ENCODE measurements at places on chromosomes 3 and 15.
A peak's percentile ranks its signal among the peaks of the same experiment; 100 is the strongest.

DNA sequence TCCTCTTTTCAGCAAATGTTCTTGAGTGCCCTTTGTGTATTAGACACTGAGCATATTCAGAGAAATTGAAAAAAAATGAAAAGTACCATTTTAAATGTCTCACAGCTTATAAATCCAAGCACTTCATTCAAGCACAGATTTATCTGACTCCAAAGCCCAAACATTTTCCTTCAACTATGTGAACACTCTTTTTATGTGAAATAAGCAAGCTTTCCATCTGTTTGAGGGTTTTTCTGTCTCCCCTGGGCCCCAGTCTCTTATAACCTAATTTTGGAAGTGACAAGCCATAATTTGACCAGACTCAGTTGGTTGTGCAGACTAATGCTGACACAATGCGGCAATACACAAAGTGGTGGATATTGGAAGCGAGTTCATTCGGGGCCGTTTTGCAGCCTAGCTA lies 170.3 kb downstream of the CNTN6 start:
- no peak for DNase-seq

DNA sequence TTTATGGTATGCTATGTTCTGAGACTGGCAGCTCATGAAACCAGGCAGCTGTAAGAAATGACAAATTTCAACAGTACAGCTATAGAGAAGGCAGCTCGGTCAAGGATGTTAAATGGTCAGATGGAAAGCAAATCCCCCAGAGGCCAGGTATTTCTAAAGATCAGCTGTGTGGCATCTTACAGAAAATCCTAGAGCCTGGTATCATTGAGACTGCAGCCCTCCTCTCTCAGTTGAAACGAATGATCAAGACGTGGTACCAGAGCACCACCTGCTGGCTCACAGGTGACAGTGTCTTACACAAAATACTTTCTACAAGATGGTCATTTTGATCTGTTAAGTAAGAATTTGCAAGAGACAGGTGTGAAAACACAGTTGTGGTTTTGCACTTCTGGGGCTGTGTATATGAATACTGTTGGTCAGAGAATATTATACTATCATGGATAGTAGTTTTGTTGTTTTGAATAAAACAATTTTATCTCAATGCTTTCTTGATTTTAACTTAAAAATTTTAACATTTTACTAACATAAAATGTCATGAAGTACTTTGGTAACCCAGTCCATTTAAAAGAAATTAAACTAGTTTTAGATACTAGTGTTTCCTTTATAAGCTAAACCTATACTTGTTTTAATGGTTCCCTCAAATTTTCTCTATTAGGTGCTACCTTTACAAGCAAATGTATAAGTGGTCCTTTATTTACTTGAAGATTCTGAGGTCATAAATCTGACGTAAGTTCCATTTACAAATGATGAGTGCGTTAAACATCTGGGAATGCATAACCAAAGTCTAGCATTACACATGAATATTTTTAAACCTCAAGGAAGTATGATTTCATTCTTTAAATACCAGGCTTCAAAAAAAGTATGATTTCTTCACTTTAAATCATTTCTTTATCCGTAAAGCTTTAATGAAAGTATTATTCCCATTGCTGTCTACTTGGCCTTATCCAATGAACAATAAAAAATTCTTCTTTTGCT lies 121.8 kb downstream of the PDZRN3 start:
- peak; percentile 46 for DNase-seq

DNA sequence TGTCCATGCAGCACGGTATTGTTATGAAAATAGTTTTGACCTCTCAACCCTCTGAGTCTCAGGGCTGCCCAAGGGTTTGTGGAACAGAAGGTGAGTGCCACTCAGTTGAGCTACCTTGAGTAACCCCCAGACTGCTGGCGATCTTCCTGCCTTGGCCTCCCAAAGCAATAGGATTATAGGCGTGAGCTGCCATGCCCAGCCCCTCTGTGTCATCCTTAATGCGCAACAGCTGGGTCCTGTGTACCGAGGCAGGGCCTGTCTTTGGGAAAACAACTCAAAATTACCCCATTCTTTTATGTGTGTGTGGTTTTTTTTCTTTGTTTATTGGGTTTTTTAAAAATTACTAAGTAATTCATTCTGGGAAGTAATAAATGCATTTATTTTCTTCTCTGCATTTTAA lies 78.3 kb upstream of the TPM1 start:
- DNase-seq, result no peak

DNA sequence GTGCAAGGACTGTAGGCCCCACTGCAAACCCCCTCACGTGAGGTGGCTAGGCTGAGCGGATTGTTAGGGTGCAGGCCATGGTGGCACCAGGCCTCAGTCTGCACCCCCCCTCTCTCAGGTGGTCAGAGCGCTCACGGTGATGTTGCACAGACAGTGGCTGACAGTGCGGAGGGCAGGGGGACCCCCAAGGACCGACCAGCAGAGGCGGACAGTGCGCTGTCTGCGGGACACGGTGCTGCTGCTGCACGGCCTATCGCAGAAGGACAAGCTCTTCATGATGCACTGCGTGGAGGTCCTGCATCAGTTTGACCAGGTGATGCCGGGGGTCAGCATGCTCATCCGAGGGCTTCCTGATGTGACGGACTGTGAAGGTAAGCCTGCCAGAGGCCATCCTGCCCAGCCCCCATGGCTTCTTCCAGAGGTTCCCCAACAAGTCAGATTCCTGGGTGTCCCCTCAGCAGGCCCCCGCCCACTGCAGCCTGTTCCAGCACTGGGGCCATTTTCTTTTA lies 18.2 kb downstream of the ATRIP start:
- no peak for DNase-seq

- no peak for DNase-seq
Measured at GRCh38 chr15:38486936-38487335, 33.0 kb downstream of the FAM98B start.

GRCh38 chr3:8442993-8443650 lies 58.5 kb upstream of the LMCD1 start:
- DNase-seq, result no peak

DNA sequence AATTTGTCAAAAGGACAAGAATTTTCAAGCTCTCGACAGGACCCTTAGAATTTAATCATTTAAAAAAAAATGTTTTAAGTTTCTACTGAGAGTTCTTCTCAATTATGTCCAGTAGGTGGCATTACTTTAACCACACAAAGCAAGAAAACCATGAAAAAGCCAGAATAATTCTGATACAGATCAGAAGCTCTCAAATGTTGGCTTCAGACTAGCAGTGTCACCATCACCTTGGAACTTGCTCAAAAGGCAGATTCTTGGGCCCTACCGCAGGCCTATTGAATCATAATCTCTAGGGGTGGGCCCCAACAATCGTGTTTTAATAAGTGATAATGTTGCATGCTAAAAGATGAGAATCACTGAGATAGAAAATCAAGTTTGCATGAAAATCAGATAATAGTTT lies 99.5 kb upstream of the KCNMB2 start:
- no peak for DNase-seq

GRCh38 chr3:31247850-31248562 lies 284.7 kb upstream of the STT3B start:
- DNase-seq, result no peak

- peak; percentile 26 for DNase-seq
Measured at GRCh38 chr15:60912984-60913697, 316.0 kb downstream of the RORA start.

DNA sequence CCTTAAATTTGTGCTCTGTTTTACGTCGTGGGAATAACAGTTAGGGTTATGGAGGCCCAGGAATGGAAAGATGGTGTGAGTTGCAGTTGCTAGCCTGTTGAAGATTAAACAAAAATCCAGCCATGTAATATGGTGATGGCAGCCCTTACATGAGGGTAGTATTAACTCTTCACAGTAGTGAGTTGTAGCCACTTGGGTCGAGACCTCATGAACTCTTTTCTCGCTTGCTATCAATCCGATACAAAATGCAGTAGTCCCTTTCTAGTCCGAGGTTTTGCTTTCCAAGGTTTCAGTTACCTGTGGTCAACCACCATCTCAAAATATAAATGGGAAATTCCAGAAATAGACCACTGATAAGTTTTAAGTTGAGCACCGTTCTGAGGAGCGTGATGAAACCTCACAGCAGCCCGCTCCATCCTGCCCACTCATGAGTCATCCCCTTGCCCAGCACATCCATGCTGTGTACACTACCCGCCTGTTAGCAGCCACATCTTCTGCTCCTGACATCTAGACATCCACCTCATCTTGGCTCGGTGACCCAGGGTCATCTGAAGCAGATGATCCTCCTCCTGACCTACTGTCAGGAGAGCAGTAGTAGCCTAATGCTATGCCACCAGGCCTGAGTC lies 177.9 kb downstream of the CDIN1 start:
- DNase-seq, result no peak

DNA sequence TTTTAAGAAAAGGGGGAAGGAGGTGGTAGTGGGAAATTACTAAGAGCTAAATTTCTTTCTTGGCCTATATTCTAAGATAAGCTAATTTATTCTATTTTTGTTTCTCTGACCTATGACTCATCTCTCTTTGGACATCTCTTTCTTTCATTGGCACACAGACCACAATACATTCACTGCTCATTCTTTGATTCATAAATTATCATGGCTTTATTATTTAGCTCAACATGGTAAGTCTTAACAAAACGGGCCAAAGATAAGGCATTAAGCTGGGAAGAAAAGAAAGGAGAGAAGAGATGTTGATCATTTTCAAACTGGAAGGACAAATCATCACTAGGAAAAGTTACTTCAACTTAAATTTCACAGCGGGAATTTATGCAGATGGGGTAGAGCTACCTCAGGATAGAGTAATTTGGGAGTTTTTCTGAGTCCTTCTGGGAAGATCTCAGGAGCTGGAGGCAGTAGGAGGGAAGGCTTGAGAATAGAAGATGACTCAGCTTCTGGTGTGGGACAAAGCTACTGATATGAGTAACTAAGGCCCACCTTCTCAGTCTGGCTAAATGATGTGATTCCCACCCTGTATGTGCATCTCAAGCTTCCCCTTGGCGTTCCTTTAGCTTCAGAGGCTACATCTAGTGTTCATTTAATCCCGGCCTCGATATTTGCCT lies 7.5 kb upstream of the ALCAM start:
- DNase-seq, result no peak

DNA sequence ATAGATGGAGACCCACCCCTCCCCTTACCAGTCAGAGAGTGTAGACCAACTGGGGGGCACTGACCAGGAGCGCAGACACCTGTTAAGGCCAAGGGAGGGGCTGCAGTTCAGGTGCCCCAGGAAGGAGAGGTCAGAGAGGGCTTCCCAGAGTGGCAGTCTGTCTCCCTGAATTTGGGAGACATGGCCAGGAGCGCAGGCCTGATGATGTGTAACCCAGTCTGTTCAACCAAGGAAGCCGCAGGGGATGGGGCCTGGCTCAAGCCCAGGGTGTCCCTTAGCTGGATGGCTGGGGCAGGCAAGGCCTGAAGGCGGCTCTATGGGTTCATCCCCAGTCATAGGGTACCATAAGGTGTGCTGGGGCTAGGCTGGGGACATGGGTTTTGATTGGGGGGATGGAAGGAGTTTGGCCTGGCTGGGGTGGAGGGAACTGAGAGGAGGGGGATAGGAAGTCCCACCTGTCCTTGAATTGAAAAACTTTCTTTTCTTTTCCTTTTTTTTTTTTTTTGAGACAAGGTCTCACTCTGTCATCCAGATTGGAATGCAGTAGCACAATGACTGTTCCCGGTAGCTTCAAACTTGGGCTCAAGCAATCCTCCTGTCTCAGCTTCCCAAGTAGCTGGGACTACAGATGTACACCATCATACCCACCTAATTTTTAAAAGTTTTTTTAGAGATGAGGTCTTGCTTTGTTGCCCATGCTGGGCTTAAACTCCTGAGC lies 75.7 kb downstream of the SMAD6 start:
- no peak for DNase-seq

- DNase-seq, result no peak
Measured at GRCh38 chr15:94353488-94353820, 122.1 kb downstream of the MCTP2 start.

- DNase-seq, result no peak
Measured at GRCh38 chr3:31762888-31763351, 218.1 kb downstream of the OSBPL10 start.

DNA sequence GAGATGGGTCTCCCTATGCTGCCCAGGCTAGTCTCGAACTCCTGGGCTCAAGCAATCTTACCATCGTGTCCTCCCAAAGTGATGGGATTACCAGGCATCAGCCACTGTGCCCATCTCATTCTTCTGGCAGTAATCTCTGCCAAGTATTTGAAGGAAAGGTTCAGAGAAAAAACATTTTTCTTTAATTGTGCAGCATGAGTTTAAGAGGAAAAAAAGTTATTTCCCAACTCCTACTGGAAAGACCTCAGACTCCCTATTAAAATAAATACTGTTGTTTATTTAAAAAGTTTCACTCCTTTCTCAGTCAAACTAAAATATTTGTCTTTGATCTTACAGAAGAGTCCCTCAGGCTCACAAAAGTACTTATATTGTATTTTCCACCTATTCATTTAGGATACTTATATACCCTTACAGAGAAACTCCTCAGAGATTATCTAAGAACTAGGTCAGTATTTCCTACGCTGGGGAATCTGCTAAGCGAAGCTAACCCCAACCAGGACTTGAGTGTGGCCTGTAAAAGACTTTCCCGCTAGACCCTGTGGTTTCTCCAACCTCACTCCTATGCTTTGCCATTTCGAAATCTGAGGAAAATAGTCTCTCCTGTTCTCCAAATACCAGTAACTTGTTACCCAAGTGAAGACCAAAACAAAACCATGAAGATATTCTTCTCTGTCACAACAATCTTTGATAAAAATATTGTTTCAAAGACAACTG lies 28.7 kb downstream of the WWTR1 start:
- no peak for DNase-seq

GRCh38 chr3:94626573-94626972 lies 563.7 kb downstream of the NSUN3 start:
- no peak for DNase-seq

GRCh38 chr15:63389902-63390670 lies 8.4 kb upstream of the CA12 start:
- no peak for DNase-seq

DNA sequence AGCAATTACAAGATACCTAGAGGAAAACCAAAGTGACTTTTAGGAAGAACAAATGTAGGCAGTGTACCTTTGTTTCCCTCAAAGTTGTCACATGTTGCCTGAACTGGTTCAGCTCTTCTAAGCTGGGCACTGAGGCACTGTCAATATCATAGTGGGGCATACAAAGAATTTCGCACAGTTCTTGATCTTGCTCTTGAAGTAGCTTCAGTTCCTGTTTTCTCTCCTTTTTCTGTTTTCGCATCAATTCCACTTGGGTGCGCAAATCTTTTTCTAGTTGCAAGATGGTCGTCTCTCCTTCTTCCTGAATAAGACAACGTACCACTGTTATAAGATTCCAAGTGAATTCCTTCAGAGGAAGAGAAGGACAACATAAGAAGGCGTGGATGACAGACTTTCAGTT lies 12.7 kb downstream of the PRC1 start:
- no peak for DNase-seq

DNA sequence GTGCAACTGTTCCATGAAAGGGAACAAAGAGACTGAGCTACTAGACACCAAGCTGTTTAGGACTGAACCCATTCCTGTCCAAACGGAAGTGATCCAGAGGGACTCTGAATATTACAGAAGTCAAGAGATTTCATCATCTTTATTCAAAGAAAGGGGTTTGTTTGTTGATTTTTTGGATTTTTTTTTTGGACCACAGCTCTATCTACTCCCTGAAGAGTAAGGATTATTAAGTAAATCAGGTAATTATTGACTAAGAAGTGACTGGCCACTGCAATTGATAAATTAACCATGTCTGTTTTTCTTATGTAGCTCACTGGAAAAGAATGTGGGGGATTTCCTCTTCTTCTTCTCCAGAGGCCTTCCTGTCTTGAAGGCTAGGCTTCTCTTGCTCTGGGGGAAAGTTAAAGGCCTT lies 146.6 kb upstream of the TPM1 start:
- no peak for DNase-seq
